ENCODE measurements at places on chromosomes 1 and 21. TPM values are rescaled to one million over a fixed set of nuclear protein-coding genes. Genes with fewer than 3 reads are reported as not detected.

DNA sequence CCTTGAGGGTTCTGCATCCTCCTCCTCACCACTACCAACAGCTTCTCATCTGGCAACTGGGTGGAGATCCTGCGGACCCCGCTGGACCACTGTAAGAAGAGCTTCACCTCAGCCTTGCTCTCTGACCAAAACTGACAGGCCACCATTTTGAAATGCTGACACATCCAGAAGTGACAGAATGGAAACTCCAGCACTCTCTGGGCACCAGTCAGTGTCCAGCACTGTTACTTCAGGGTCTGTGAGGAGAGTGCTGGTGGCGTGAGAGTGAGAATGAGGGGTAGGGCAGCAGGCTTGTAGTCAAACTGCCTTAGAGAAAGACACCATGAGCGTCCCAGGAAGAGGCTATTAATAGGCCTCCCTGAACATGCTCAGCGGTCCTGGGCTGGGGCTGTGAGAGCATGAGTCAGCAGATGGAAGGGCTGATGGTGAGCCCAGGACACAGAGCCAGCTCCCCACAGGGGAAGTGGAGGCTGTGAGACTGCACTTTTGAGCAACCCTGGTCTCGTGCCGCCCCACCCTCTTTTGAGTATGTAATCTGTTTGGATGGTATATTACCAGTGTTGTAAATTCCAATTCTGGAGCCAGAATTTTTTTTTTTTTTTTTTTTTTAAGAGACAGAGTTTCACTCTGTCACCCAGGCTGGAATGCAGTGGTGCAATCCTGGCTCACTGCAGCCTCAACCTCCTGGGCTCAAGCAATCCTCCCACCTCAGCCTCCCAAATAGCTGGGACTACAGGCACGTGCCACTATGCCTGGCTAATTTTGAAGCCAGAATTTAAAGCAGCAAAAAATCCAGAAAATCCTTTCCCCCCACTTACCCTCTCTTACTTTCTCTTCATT is 34.4 kb upstream of the SLC30A1 start:
- DNase-seq: peak; percentile 88

DNA sequence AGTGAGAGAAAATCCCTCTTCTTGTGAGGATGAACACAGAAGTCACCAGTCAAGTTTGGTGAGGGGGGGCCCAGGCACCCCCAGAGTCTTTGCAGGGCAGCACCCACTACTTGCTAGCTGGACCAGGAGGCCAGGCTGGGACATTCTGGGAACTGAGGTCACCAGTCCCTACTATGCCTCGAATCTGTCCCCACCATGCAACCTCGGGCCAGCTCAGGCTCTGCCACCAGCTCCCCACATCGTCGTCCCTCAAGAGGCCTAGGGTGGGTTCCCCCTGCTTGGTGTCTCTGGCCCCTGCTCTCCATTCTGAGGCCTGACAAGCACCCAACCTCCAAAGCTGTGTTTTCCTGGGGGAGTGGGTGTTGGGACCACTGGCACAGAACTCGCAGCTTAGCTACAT is 22.2 kb upstream of the ZNF678 start:
- DNase-seq: no peak

GRCh38 chr1:229845410-229846138 is 219.5 kb downstream of the URB2 start:
- DNase-seq: no peak

Gene OPRD1
- total RNA-seq: 0.02 TPM

GRCh38 chr1:37752583-37753471 is 12.1 kb downstream of the EPHA10 start:
- peak; percentile 36 for DNase-seq

Gene GBP7
- not detected for total RNA-seq

Gene CENPF
- total RNA-seq: 98.2 TPM

DNA sequence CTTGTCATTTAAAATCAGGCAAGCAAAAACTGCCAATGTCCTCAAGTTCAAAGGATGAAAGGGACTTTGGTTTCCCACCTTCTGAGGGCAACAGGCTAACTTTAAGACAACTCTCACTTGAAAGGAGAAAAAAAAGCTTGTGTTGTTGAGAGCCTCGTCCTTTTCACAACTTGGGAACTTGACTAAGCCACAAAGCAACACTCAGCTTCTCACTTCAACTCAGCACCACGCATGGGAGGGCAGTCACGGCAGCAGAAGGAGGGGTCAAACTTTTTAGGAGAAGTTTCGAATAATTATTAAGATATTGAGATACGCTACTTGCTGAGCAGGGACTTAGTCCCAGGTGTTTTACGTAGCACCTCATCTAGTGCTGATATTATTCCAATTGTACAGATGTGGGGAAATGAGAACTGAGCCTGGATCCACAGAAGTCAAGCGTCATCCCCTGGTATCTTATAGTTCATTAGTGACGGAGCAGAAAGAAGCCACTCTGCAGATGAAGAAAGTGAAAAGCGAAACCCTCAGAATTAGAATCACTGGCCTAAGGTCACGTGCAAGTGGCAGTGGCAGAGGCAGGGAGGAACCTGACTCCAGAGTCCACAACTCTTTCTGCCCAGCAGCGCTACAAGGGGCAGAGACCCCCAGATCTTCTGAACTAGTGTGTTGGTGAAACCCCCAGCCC is 83.6 kb downstream of the JAK1 start:
- DNase-seq: no peak

- DNase-seq: no peak
Observed at GRCh38 chr1:6515771-6516170, 24.3 kb upstream of the PLEKHG5 start.

All from K562 (cell line).